NCI-H1092 (cell line): ENCODE measurements at places on chromosomes 7 and 10.

GRCh38 chr10:99981581-99982199 lies 28.1 kb downstream of the DNMBP start:
- no peak for DNase-seq

DNA sequence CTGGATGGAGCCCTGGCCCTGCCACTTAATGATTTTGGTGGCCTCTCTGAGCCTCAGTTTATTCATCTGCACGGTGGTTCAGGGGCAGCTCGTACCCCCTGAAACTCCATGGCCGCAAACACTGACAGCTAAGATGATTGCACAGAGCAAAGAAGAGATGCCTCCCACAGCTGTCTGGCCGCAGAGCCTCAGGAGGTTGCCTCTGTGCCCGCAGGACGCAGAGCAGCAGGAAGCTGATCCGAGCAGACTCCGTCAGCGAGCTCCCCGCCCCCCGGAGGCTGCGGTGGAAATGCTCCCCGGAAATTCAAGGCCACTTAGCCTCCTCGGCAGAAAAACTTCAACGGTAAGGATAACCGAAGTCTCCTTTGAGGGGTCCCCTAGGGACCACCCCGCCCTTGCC lies 30.2 kb upstream of the C10orf53 start:
- DNase-seq, result no peak

- no peak for DNase-seq
Observed at GRCh38 chr10:86301971-86302370, 64.6 kb downstream of the GRID1 start.

DNA sequence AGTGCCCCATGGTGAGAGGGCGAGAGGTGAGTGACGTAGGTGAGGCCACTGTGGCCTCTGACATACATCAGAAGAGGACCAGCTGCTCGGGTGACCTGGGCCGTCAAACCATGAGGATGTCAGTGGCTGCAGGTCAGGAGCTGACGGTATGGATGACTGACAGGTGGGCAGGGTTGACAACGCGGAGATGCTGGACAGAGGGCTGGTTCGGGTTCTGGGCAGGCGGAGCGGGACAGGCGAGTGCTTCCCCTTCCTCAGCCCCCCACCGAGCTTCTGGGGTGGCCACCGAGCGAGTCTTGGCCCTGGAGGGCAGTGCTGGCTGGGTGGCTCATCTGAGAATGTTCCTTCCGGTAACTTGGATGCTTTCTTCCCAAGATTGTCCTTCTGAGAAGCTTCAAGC lies 91.8 kb downstream of the ACTR3B start:
- DNase-seq, result no peak
